Amygdala (tissue), 56 donors: ENCODE measurements at places on chromosomes 1 and 21.
A peak's percentile ranks its signal among the peaks of the same experiment; 100 is the strongest.

DNA sequence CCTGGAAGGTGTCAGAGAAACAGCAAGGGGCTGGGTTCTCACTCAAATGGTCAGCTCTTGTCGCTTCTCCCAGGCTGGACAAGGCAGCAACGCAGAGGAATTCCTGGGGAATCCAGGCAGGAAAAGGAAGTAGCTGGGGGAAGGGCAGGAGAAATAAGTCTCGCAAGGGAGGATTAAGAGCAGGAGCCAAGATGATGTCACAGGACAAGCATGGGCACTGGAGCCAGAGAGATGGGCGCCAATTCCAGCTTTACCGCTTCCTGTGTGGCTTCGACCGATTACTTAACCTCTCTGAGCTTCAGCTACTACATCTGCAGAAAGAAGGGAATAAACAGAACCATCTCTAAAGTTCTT, 70.5 kb downstream of the SSBP3 start:
- DNase-seq = no peak

DNA sequence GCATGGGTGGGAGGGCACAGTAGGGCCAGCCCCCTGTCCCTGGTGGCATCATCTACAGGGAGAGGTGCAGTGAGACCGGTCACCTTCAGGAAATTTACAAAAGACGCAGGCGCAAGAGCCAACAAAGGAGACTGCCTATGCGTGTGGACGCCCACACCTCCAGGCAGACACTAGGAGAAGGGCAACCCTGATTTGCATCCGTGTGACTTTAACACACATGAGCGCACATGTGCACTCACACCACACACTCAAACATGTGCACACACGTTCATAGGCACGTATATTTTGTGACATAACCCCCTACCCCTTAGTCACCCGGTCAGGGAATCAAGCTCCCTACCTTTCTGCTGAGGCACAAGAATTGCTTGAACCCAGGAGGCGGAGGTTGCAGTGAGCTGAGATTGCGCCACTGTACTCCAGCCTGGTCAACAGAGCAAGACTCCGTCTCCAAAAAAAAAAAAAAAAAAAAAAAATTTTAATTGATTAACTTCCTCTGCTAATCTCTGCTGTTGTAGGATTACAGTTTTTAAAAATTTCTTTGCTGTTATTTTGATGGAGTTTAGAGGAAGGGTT, 84.7 kb upstream of the SLC25A33 start:
- no peak for DNase-seq

DNA sequence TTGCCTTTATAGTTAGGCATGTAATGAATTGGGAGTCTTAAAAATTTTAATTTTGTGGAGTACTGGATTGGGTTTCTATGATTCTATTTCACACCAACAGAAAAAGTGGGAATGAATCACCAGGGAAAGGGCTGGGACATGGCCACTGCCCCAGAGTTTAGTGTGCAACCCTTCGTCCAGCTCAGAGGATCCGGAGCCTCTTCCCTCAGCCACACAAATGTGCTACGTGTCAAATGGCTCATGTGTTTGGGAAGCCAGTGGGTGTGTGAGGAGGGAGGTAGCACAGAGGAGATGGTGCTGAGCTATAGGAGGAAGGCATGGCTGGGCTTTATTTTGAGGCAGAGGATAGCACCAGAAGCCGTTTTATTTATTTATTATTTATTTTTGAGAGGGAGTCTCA, 247.3 kb downstream of the SIPA1L2 start:
- no peak for DNase-seq

DNA sequence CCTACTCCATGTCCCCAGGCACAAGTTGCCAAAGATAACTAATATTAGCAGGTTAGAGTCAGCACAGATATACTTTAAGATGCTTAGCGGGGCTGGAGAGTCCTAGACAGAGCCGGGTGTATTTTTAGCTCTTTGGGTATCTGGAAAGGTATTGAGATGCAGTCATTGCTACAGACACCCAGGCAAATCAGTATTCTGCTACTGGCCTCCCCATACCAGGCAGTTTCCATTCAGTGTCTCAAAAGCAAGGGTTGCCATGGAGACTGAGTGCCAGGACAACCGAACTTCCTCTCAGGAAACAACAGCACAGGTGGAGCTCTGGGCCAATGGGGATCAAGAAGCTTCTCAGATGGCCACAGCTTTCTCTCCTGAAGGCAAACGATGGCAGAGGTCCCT, 45.3 kb downstream of the KCNC4 start:
- DNase-seq = peak; percentile 45

DNA sequence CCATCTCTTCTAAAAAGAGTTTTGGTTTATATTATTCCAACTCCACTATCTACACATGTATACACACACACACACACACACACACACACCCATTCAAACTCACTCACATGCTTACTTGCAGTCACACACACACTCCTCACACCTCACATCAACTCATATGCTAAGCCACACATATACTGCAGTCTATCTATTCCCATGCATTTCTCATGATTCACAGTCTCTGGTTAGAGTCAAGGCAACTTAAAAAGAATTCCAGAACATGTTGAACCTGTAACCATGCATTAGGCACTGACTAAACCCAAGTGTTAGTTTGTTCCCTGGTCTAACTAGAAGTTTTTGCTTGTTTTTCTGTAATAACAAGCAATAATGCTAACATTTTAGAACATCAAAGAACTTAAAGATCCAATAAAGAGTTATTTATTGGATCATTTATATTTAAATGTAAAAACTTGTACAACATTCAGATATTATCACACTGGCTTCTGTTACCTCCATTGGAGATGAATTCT, 931.1 kb downstream of the PLA2G4A start:
- no peak for DNase-seq

GRCh38 chr1:183873642-183874041, 68.7 kb downstream of the RGL1 start:
- no peak for DNase-seq
